ENCODE measurements at places on chromosomes 4 and X.
A peak's percentile ranks its signal among the peaks of the same experiment; 100 is the strongest.

GRCh38 chr4:59571805-59572430 lies 1628.2 kb upstream of the ADGRL3 start:
- no peaks in the 10 kb centered on the region for H3K36me3 ChIP-seq
- no peak for DNase-seq
- no peaks in the 10 kb centered on the region for H3K27me3 ChIP-seq
- no peak overlapping the region for H3K27ac ChIP-seq

GRCh38 chr4:151094290-151094751 lies 5.1 kb upstream of the RPS3A start:
- no peaks in the 10 kb centered on the region for H3K36me3 ChIP-seq
- H3K27me3 ChIP-seq = no peaks in the 10 kb centered on the region
- H3K4me1 ChIP-seq = peaks cover 9% of the 10 kb centered on the region
- H3K27ac ChIP-seq = no peak overlapping the region
- no peak overlapping the region for H3K4me3 ChIP-seq
- no peak for DNase-seq

DNA sequence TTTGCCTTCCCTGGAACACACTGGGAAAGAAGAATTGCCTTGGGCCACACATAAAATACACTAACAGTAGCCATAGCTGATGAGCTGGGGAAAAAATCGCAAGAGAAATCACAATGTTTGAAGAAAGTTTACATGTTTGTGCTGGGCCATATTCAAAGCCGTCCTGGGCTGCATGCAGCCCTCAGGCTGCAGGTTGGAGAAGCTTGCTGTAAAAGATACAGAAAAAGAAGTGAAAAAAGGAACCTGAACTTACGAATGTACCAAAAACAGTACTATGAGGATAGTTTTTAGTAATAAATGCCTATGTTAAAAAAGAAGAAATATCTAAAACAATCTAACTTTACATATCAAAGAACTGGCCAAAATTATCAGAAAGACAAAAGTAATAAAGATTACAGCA lies 82.1 kb downstream of the UGT2B28 start:
- no peaks in the 10 kb centered on the region for H3K36me3 ChIP-seq
- no peaks in the 10 kb centered on the region for H3K27me3 ChIP-seq
- DNase-seq = no peak

DNA sequence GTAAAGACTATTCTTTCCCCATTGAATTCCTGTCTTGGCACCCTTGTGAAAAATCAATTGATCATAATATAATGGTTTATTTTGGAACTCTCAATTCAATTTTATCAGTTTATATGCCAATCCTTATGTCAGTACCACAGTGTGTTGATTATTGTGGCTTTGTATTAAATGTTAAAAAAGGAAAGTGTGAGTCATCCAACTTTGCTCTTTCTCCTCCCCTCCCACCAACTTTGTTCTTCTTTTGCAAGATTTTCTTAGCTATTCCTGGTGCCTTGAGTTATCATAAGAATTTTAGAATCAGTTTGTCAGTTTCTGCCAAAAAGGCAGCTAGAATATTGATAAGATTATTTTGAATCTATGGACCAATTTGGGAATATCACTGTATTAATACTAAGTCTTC lies 11.2 kb upstream of the RNF175 start:
- H3K4me3 ChIP-seq = no peak overlapping the region
- no peaks in the 10 kb centered on the region for H3K27me3 ChIP-seq
- no peaks in the 10 kb centered on the region for H3K4me1 ChIP-seq
- DNase-seq = no peak

DNA sequence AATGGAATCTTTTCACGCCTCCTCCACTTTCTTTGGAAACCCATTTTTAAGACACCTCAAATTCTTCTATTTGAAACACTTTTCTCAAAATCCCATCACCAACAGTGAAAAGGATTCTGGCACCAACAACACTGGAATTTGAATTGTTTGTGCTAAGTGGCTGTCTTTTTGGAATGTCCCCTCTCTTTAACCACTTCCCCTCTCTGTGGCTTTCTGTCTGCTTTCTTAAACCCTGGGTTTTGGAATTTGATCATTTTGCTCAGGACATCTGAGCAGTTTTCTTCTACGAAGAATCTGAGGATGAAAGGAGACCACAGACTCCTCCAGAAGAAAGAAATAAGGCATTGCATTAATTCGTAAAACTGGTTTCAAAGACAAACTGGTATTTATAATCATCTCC lies 89.0 kb downstream of the MXRA5 start:
- H3K27ac ChIP-seq = no peak overlapping the region
- H3K36me3 ChIP-seq = no peaks in the 10 kb centered on the region
- H3K4me1 ChIP-seq = no peaks in the 10 kb centered on the region

GRCh38 chr4:39877971-39878370 lies 99.7 kb downstream of the PDS5A start:
- no peak overlapping the region for H3K27ac ChIP-seq
- H3K4me1 ChIP-seq = no peaks in the 10 kb centered on the region
- H3K27me3 ChIP-seq = no peaks in the 10 kb centered on the region
- peaks cover 51% of the 10 kb centered on the region for H3K36me3 ChIP-seq
- DNase-seq = no peak
- H3K4me3 ChIP-seq = no peak overlapping the region

GRCh38 chr4:185127021-185127925 lies 15.8 kb upstream of the SLC25A4 start:
- H3K4me3 ChIP-seq = no peak overlapping the region
- no peak overlapping the region for H3K27ac ChIP-seq
- H3K36me3 ChIP-seq = no peaks in the 10 kb centered on the region
- DNase-seq = no peak

- no peak overlapping the region for H3K4me3 ChIP-seq
- no peaks in the 10 kb centered on the region for H3K27me3 ChIP-seq
- no peaks in the 10 kb centered on the region for H3K36me3 ChIP-seq
These were observed 314.6 kb upstream of the GATB start for GRCh38 chr4:152075253-152075928.

DNA sequence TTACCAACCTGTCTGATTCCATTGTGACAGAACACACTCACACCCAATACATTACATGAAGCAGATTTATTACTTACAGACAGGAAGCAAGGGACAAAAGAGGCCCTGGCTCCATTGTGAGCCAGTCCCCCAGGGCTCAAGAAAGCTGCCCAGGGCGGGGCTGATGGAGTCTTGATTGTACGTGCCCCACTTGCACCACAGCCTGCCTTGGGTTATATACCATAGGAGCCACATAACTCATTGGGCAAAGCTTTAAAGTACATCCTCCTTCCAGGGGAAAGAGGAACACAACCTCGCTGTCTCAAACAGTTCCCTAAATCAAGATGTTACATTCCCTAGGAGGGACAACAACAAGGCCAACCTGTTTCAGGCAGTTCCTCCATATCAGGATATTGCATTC lies 3.4 kb upstream of the ZRSR2 start:
- no peak for DNase-seq
- H3K36me3 ChIP-seq = peaks cover 6% of the 10 kb centered on the region
- H3K27me3 ChIP-seq = no peaks in the 10 kb centered on the region
- peaks cover 28% of the 10 kb centered on the region for H3K4me1 ChIP-seq

GRCh38 chr4:64784125-64784524 lies 374.9 kb upstream of the TECRL start:
- no peaks in the 10 kb centered on the region for H3K36me3 ChIP-seq
- no peak overlapping the region for H3K27ac ChIP-seq
- no peaks in the 10 kb centered on the region for H3K4me1 ChIP-seq
- H3K27me3 ChIP-seq = no peaks in the 10 kb centered on the region

DNA sequence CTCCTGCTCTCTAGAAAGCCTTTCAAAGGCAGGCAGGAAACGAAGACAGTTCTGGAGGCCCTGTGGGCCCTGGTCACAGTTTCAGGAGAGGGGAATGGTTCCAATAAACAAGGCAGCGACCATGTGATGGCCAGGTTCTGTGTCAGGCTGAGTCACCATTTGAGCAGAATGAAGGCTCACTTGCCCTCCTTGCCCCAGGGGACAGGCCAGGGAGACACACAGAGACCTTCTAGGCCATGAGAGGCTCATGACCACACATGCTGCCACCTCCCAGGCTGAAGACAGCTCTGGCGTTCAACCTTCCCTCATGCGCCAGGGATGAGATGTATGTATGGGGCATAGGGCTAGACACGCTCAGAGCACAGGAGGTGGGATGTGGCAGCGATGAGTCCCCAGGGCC lies 22.9 kb upstream of the TRIM2 start:
- no peaks in the 10 kb centered on the region for H3K27me3 ChIP-seq
- no peaks in the 10 kb centered on the region for H3K4me1 ChIP-seq
- no peak overlapping the region for H3K27ac ChIP-seq
- H3K36me3 ChIP-seq = no peaks in the 10 kb centered on the region
- DNase-seq = no peak
- no peak overlapping the region for H3K4me3 ChIP-seq

- H3K27me3 ChIP-seq = no peaks in the 10 kb centered on the region
- H3K4me1 ChIP-seq = peaks cover 7% of the 10 kb centered on the region
- no peaks in the 10 kb centered on the region for H3K36me3 ChIP-seq
- no peak overlapping the region for H3K4me3 ChIP-seq
These were observed 8.7 kb downstream of the SMIM10 start for GRCh38 chrX:134999469-134999868.

GRCh38 chrX:98065151-98065550 lies 1181.4 kb downstream of the RPA4 start:
- H3K27ac ChIP-seq = no peak overlapping the region
- H3K36me3 ChIP-seq = no peaks in the 10 kb centered on the region

DNA sequence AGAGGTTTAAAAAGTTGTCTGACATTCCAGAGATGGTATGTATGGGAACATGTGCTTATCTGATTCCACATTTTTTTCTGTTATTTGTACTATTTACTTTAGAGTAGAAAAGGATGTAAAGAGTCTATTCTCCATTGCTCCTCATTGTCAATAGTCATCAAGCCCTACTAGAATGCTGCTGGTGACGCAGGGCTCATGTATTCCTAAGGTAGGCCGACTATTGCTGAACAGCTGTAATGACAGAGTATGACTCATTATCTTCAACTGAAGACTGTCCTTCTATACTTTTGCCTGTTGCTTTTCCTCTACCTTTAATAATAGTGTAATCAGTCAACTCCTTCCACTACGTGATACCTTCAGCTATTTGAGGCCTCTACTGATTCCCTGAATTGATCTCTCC lies 509.1 kb upstream of the NR3C2 start:
- H3K4me3 ChIP-seq = no peak overlapping the region
- H3K27ac ChIP-seq = no peak overlapping the region
- no peaks in the 10 kb centered on the region for H3K36me3 ChIP-seq
- H3K4me1 ChIP-seq = no peaks in the 10 kb centered on the region
- H3K27me3 ChIP-seq = no peaks in the 10 kb centered on the region
- no peak for DNase-seq

- H3K4me3 ChIP-seq = no peak overlapping the region
- DNase-seq = no peak
- H3K4me1 ChIP-seq = no peaks in the 10 kb centered on the region
- H3K27me3 ChIP-seq = no peaks in the 10 kb centered on the region
- no peaks in the 10 kb centered on the region for H3K36me3 ChIP-seq
These were observed 1604.2 kb downstream of the STIM2 start for GRCh38 chr4:28464823-28465222.

- H3K27ac ChIP-seq = no peak overlapping the region
- H3K36me3 ChIP-seq = no peaks in the 10 kb centered on the region
- DNase-seq = no peak
These were observed 89.7 kb upstream of the CBR4 start for GRCh38 chr4:169099771-169100180.

GRCh38 chr4:148814030-148814429 lies 371.8 kb upstream of the NR3C2 start:
- H3K27ac ChIP-seq = no peak overlapping the region
- H3K27me3 ChIP-seq = 0 out of 2 replicates have a peak, but pooled peaks cover 2% of the 10 kb centered on the region
- DNase-seq = no peak

GRCh38 chrX:36986231-36986630 lies 21.9 kb upstream of the FAM47C start:
- no peaks in the 10 kb centered on the region for H3K4me1 ChIP-seq
- H3K36me3 ChIP-seq = no peaks in the 10 kb centered on the region
- no peak for DNase-seq
- H3K4me3 ChIP-seq = no peak overlapping the region

- H3K27me3 ChIP-seq = no peaks in the 10 kb centered on the region
- H3K4me3 ChIP-seq = no peak overlapping the region
- no peaks in the 10 kb centered on the region for H3K36me3 ChIP-seq
These were observed 6.7 kb upstream of the NXF3 start for GRCh38 chrX:103099691-103100090.

GRCh38 chrX:115898382-115899001 lies 272.1 kb upstream of the AGTR2 start:
- H3K4me3 ChIP-seq = peak overlapping the region; percentile 24
- peak overlapping the region; percentile 43 for H3K27ac ChIP-seq
- H3K36me3 ChIP-seq = no peaks in the 10 kb centered on the region
- no peaks in the 10 kb centered on the region for H3K27me3 ChIP-seq

GRCh38 chr4:179586460-179586859 lies 2144.2 kb upstream of the AGA start:
- no peak overlapping the region for H3K27ac ChIP-seq
- no peak overlapping the region for H3K4me3 ChIP-seq
- H3K27me3 ChIP-seq = no peaks in the 10 kb centered on the region
- DNase-seq = no peak

- H3K4me3 ChIP-seq = no peak overlapping the region
- no peak overlapping the region for H3K27ac ChIP-seq
- H3K36me3 ChIP-seq = no peaks in the 10 kb centered on the region
- no peaks in the 10 kb centered on the region for H3K4me1 ChIP-seq
- no peak for DNase-seq
- no peaks in the 10 kb centered on the region for H3K27me3 ChIP-seq
These were observed 210.6 kb downstream of the CLCN4 start for GRCh38 chrX:10367406-10367805.

DNA sequence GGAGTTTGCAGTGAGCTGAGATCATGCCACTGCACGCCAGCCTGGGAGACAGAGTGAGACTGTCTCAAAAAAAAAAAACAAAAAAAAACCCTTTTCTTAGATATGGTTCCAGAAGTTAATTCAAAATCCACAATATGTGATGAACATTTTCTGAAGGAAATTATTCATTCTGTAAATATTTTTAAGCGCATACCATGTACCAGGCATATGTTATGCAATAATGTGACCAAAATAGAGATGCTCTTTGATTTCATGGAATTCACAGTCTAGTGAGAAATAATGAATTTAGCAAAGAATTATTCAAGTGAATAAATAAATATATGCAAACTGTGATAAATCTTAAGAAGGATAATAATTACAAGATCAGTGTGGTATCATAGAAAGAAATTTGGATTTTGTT lies 174.7 kb downstream of the GC start:
- H3K4me3 ChIP-seq = no peak overlapping the region
- no peaks in the 10 kb centered on the region for H3K4me1 ChIP-seq
- H3K27me3 ChIP-seq = no peaks in the 10 kb centered on the region
- DNase-seq = no peak

DNA sequence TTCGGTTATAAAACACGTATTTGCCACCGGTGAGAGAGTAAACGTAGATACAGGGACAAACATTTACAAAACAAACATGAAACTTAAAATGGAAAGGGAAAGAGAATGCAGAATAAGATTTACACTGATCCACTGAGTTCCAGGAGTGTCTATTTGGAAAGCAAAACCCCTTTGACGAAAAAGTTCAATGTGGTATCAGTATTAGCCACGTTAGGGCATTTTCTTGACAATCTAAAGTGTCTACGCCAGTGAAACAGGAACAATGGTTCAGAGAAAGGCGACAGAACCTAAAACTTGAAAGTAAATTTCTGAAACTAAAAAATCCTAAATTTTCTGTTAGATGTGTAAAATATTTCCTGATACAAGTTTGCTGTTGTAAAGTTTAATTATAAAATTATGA lies 278.5 kb upstream of the TENM3 start:
- DNase-seq = no peak
- H3K27ac ChIP-seq = no peak overlapping the region
- H3K4me1 ChIP-seq = no peaks in the 10 kb centered on the region
- H3K36me3 ChIP-seq = no peaks in the 10 kb centered on the region

- DNase-seq = no peak
- no peaks in the 10 kb centered on the region for H3K4me1 ChIP-seq
- H3K27me3 ChIP-seq = no peaks in the 10 kb centered on the region
- peaks cover 29% of the 10 kb centered on the region for H3K36me3 ChIP-seq
These were observed 15.3 kb downstream of the CEP135 start for GRCh38 chr4:55964046-55964445.

- H3K27ac ChIP-seq = no peak overlapping the region
- DNase-seq = no peak
- no peaks in the 10 kb centered on the region for H3K27me3 ChIP-seq
These were observed 7.0 kb upstream of the TET2 start for GRCh38 chr4:105139646-105140045.
